ENCODE measurements at places on chromosomes 2 and 18. TPM values are rescaled to one million over a fixed set of nuclear protein-coding genes. Genes with fewer than 3 reads are reported as not detected.

DNA sequence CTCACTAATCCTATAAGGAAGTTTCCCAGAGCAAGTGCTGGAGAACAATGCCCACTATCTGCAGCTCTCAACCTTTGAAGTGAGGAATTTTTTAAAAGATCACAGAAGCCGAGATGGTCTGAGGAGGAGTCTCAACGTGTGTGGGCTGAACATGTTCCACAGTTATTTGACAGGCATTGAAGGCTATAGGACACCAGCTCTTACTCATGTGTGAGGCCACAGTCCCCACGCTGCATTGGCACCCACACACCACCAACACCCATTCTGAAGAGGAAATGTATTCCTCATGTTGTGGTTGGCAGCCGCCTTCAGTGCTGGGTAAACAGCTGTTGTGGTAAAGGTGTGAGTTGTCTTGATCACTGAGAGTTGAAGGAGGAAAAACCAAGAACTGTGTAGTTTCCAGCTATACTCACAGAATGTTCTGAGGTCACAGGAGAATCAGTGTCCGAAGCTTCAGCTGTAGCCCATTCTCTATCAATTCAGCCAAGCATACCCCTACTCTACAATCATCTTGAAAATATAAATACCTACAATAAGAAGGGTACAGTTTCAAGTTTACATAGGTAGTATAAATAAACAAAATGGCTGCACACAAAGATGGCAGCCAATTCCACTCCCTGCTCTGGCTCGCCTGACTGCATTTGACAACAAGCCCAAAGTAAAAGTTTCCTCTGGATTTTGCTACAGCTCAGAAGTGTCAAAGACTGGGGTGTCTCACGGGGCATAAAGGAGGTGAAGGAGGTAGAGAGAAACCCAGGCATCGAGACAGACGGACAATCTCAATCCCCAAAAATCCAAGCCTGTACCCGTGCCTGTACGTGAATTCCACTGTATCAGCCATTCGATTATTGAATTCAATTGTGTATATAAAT is 12.1 kb downstream of the CD226 start:
- DNase-seq, result no peak

Gene ALPP
- not detected for total RNA-seq

- no peak for DNase-seq
These were observed 61.2 kb downstream of the KCNE4 start for GRCh38 chr2:223113161-223113560.

DNA sequence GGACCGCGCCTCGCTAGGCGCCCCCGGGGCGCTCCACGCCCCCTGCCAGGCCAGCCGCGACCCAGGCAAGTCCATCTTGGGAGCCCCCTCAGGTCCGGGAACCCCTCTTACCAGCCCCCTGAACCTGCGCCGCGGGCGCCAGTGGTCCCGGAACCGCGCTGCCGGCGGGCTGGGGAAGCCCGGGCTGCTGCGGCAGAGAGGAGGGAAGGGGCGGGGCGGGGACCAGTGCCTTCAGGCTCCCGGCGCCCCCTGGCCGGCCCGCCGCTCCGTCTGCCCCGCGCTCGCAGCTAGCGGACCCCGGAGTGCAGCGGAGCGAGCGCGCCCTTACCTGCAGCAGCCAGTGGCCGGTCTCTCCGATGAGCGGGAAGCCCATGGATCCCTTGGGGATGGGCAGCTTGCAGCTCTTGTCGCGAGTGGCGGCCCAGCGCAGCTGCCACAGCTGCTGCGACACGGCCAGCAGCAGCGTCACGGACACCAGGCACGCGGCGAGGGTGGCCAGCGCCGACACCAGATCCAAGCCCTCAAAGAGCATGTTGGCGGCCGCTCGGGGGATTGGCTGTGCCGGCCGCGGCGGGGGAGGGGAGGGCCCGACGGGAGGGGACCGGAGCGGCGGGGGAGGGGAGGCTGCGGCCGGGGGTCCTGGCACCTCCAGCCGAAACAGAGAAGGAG is at the start of gene CYP26B1:
Gene CYP26B1, minus strand, starts transcription at position 560 of the 669 bp plus-strand sequence. Its CDS starts 28 bp downstream, at position 532.
- no peak for DNase-seq

GRCh38 chr2:69057660-69058059 is 44.7 kb downstream of the ANTXR1 start:
- no peak for DNase-seq

Gene SUCLG1
- total RNA-seq, result 79.4 TPM

DNA sequence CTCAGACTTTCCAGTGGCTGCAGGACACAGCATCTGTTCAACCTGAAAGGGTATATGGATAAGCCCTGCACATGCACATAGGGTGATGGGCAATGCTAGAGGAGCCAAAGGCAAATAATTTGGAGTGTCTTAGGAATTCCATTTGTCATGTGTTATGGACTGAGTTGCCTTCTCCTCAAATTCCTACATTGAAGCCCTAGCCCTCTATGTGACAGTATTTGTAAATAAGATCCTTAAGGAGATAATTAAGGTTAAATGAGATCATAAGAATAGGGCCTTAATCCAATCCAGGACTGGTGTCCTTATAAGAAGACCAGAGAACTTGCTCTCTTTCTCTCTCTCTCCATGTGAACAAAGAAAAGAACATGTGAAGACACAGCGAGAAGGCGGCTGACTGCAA is 42.9 kb upstream of the CREG2 start:
- DNase-seq, result no peak

DNA sequence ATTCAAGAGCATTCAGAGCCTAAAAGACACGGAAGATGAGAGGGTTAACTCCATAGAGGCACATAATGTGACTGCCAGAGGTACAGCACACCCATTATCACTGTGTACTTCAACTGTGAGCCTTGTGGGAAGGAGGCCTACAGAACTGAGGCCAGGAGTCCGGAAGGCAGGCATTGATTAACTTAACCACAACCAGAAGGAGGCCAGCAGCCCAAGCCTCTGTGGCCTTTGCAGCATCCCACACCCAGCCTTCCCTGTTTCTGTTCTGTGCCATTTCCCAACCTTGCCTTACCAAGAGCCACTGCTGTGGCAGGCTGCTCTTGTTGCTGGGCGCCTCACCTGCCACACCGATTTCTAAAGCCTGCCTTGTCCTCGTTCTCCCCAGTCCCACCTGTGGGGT is 27.2 kb downstream of the SIGLEC15 start:
- no peak for DNase-seq

GRCh38 chr2:85468704-85469349 is 50.3 kb downstream of the SH2D6 start:
- no peak for DNase-seq

DNA sequence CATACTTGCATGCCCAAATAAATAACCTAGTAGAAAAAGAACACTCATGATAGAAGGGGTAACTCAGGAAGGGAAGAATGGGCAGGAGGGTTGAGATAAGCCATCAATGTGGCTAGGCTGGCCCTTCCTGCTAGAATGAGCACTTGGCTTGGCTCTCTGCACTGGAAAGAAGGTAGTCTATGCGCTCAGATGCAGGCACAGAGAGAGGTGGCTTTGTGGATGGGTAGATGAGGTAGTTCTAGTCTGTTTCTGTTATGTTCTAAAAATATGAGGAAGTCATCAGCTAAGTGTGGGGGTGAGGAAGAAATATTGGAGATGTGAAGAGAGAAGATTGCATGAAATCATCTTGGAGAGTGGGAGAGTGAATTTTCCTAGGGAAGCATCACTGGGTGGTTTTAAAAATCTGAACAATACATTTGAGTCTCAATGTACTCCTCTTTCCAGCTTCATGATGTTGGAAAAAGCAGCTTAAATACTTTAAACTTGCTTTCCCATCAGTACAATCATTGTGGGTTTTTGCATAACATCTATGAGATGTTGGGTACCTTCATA is 357.1 kb downstream of the CNTNAP5 start:
- DNase-seq, result no peak

Gene POTEF
- total RNA-seq, result 37.8 TPM

GRCh38 chr2:70035344-70035844 is 51.9 kb upstream of the PCBP1 start:
- no peak for DNase-seq

Gene ALK
- total RNA-seq, result not detected

Gene CXCR1
- not detected for total RNA-seq

GRCh38 chr18:36382854-36383253 is 85.3 kb downstream of the FHOD3 start:
- no peak for DNase-seq

DNA sequence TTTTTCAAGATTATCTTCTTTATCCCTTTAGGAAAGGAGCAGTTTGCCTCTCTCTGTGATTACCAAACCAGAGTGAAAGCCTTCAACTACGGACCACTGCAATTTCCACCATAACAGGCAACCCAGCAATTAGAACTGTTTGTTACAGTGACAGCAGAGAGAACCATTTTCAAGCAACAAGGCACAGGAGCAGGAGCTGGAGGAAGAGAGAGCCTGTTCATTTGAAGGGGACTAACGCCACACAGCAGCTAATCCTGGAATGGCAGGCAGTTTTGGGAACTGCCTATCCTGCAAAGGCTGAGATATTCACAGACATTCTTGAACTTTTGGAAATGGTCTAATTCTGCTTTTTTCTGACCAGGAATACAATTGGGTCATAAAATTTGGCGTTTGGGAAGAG is 1541.9 kb upstream of the PIK3C3 start:
- no peak for DNase-seq
